HepG2 (cell line): ENCODE measurements at places on chromosomes 6 and 20. TPM values are rescaled to one million over a fixed set of nuclear protein-coding genes. Genes with fewer than 3 reads are reported as not detected.

GRCh38 chr20:58155148-58155925 lies 73.1 kb downstream of the ANKRD60 start:
- no peaks in the 10 kb centered on the region for H3K4me1 ChIP-seq
- H3K4me3 ChIP-seq, result no peak overlapping the region
- DNase-seq, result no peak
- H3K27ac ChIP-seq, result no peak overlapping the region
- H3K36me3 ChIP-seq, result no peaks in the 10 kb centered on the region
- peaks cover 5% of the 10 kb centered on the region; the same call in 1 of the 2 replicates for H3K27me3 ChIP-seq

CCN2 gene
- total RNA-seq, result 29.6 and 34.7 TPM in 2 replicates

GRCh38 chr6:119352001-119352400 lies 2.4 kb upstream of the MAN1A1 start:
- H3K27me3 ChIP-seq, result no peaks in the 10 kb centered on the region; the same call in 2 of the 3 replicates
- H3K36me3 ChIP-seq, result no peaks in the 10 kb centered on the region
- H3K4me1 ChIP-seq, result peaks cover 14% of the 10 kb centered on the region
- no peak overlapping the region for H3K4me3 ChIP-seq
- H3K27ac ChIP-seq, result no peak overlapping the region
- DNase-seq, result no peak

SLC17A9 gene
- total RNA-seq, result 33.6 and 110 TPM in 2 replicates
